ENCODE measurements at places on chromosomes 12 and 14.

DNA sequence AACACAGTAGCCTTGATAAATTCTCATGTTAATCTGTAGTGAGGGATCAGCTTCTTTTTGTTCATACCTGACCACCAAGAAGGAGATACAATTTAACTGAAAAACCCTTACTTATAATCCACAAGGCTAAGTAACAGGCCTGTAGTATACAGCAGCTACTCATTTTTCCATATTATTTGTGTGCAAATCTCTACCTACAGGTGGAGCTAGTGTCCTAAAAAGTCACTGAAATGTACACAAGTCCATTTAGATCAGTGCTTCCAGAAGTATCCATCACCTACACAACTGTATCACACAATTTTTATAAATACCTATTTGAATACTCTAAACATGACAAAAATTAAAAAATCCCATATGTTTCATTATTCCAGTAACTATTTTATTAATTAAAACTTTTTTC lies 173.2 kb downstream of the SLC35F4 start:
- DNase-seq = no peak

GRCh38 chr12:100688451-100688864 lies 106.1 kb upstream of the ANO4 start:
- DNase-seq = no peak

DNA sequence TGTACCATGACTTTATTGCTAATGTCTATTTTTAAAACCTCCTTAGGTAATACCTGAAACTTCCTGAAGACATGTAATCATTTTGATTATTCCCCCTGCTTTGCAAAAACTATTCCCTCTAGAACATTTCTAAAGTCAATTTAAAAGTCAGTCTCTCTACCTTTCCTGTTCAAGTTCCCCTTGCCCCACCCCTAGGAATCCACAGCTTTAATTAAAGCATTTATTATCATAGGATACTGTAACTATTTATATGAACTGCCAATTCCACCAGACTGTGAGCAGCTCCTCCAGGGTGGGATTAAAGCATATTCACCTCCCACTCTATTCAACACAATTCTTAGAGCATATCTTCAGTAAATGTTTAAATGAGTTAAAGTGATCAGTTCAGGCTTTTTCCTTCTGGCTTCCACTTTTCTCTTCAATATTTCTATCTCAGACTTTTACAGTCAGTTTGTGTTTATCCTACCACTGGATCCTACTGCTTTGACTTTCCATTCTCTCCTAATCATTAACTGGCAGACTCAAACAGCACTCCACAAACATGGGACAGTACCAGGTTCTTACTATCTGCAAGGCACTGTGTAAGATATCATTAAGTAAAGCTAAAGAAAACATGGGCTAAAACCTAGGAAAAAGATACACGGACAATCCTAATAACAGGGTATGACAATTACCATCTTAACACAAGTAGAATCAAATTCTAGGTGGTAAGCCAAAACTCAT lies 39.1 kb downstream of the PTPN21 start:
- DNase-seq = no peak

DNA sequence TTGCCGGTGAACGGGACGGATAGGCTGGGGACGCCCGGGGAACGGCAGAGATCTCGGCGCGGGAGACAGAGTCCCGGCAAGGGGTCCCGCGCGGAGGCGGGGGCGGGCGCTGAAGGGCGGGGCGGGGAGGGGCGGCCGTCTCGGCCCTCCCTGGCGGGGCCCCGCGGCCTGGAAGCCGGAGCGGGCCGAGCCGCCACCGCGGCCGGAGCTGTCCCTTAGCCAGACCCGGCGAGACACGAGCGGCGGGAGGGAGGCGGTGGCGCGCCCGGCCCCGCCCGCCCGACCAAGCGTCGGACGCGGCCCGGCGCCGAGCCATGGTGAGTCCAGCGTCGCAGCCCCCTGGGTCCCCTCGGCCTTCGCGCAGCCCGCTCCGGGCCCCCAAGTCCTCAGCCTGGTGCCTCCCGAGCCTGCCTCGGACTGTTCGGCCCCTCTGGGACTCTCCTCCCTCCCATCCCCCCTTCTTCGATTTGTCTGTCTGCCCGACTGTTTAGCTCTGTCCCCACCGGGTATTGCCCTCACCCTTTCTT lies at the start of gene ARHGEF40:
ARHGEF40 (plus strand) TSS at position 222 of the 527 bp plus-strand sequence; CDS start at position 315, 93 bp downstream.
- DNase-seq = peak; percentile 91

- DNase-seq = no peak
Observed at GRCh38 chr14:36513012-36513420, 7.0 kb downstream of the NKX2-1 start.
